ENCODE measurements at places on chromosomes 5 and 9.

DNA sequence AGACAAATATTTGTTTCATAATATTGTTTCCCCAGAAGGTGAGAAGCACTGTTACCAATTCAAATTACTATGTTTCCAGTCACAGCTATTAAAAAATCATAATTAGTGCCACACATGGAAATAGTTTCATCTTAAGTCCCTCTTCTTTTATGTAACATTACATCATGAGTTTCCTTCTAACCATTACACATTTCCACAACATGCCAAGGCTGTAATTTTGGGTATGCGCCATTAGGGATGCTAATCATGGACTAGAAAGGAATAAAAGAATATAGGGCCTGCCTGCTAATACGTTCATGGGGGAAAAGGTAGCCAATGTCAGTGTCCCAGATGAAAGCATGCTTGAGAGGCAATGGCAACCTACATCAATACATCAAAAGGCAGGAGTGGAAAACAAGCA is 142.5 kb upstream of the LPAR1 start:
- DNase-seq = no peak

DNA sequence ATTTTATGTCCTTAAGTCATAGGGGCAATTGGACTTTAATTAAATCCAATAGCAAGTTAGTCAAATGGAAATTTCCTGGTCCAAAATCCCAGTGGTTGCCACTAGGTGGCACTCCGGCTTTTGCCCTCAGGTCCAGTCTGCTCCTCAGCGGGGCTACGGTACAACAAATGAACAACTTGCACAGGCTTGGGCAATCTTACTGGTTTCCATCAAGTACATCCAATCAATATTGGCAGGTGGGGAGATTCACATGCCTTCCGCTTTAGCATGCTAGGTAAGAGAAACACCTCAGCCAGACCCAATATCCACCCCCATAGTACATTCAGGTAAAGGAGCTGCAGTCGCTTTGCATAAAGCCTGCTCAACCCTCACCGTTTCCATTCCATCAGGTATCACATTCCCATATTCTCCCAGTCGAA is 6.3 kb upstream of the MXD3 start:
- DNase-seq = peak; percentile 69

DNA sequence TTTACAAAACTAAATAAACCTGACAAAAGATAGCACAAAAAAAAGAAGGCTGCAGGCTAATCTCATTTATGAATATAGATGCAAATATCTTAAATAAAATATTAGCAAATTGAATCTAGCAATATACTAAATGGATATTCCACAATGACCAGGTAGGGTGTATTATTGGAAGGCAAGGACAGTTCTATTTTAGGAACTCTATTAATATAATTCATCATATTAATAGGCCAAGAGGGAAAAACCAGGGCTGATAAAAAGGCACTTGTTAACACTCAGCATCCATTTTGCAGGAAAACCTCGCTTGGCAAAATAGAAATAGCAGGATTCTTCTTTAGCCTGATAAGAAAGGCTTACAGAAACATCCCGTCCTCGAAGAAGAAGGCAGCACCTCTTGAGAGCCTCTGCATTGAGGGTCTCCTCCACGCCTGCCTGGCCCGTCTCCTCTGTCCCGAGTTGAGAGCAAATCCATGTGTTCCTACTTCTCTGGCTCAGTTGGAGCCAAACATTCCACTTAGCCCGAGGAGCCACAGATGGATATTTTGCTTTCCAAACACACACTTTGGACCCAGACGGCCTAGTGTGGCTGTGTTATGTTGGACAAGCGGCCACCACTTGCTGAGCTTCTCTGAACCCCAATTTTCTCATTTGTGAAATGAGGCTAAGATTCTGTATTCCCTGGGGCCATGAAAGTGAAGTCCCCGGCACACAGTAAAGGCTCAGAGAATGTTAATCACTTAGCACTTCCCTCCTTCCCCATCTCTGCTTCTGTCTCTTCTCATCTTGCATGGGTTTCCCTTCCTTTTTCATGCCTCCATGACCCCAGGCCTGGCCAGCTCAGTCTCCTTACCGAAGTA is 181.8 kb upstream of the MVB12B start:
- no peak for DNase-seq

DNA sequence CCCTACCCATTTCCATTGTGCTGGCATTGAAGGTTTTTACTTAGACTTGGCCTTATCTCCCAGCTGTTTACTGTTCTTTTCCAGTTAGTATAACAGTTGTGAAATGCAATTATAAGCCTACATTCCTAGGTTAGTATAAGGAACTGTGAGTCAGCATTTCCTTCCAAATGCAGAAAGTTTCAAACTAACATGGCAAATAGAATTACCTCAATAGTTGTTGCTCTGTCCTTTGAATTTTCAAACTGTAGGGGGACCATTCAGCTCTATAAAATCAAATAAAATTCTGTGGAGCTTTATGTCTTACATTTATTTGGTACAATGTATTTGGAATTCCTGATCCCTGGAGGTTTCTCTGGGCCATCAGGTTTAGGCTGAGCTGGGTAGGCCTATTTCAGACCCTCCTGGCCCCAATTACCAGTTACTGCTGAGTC is 47.2 kb downstream of the ARHGEF28 start:
- no peak for DNase-seq

GRCh38 chr5:156475182-156476157 is 148.5 kb downstream of the SGCD start:
- DNase-seq = peak; percentile 74

GRCh38 chr9:128374221-128374675 is 3.1 kb downstream of the URM1 start:
- DNase-seq = no peak

DNA sequence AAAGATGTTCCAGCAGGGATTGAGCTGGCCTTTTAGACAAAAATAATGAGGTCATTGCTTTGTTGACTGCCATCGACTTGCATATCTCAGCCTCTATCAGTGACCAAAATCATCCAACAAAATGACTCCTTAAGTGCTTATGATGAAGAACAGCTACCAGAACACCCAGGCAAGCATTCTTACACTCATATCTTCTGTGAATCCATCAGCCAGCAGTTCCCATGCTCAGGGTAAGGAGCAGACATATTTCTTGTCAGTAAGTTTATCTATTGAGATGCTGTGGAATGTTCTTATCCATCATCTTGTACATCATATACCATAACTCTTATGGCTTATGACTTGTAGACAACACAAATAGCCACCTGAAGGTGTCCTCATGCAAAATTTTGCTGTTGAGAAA is 20.2 kb upstream of the SPDL1 start:
- DNase-seq = no peak

- DNase-seq = no peak
These were observed 105.6 kb downstream of the VCAN start for GRCh38 chr5:83577036-83577636.

DNA sequence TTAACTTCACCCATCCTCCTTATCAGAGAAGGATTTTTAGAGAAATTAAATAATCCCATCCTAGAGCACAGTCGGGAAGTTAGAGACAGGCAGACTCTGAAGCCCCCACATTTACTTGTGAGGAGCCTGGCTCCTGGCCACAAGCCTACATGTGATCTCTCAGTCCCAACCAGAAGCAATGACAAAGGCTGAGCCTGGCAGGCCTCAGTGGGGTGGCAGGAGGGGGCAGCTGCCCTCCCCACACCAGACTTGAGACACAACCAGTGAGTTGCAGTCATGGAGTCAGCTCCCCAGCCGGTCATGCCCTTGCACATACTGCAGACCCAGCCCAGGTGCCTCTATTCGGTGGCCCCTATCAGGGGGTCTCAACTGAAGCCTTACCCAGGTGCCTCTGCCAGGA is 11.0 kb downstream of the NAIF1 start:
- no peak for DNase-seq

DNA sequence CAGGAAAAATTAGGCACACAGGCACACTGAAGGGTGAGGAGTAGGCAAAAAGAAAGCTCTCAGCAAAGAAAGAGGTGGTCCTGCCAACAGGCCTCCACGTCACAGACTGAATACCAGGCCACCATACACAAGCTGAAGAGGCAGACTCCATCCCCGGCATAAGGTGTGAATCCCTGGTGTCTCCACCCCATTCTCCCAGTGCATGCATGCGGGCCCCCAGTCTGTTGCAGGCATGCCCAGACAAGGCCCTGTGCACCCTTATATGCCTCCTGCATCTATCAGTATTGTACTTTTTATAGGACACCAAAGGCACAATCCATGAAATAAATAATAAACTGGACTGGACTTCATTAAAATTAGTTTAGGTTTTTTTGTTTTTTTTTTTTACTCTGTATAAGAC is 73.1 kb downstream of the RGMB start:
- no peak for DNase-seq

GRCh38 chr9:5489630-5490490 is 20.5 kb upstream of the PDCD1LG2 start:
- DNase-seq = no peak

DNA sequence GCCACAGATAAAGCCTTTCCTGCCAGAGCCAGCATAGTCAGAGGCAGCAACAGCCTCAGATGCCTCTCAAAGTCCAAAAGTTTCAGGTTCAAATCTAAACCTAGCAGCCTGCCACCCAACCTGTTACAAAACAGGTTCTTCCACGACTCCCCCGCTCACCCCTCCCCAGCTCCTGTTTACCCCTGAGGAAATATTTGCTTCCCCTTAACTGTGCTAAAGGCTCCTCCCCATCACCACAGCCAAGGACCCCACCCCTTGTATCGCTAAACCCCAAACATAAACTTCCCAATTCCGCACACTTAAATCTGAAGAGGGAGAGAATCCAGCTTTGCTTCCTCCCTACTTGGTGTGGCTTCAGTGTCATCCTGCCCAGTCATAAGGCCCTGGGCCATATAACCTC is 15.4 kb upstream of the VDAC1 start:
- no peak for DNase-seq

GRCh38 chr5:142869886-142870285 is 99.7 kb downstream of the ARHGAP26 start:
- DNase-seq = peak; percentile 71

DNA sequence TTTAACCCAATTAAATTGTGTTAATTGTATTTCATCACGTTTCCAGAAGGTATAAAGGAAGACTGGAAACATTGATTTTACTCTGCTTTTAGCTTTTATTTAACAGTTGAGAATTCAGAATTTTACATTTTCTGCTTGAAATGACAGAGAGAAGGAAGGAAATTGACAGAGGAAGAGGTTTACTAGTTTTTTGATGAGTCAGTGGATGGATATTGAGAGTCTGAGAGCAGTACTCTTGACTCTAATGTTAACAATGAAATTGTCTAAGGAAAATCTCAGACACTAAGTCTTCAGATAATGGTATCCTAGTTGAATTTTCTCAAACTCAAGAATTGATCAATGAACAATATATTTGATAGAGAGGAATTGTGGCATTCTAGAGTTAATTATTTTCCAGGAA is 60.6 kb downstream of the IPO11 start:
- DNase-seq = no peak

DNA sequence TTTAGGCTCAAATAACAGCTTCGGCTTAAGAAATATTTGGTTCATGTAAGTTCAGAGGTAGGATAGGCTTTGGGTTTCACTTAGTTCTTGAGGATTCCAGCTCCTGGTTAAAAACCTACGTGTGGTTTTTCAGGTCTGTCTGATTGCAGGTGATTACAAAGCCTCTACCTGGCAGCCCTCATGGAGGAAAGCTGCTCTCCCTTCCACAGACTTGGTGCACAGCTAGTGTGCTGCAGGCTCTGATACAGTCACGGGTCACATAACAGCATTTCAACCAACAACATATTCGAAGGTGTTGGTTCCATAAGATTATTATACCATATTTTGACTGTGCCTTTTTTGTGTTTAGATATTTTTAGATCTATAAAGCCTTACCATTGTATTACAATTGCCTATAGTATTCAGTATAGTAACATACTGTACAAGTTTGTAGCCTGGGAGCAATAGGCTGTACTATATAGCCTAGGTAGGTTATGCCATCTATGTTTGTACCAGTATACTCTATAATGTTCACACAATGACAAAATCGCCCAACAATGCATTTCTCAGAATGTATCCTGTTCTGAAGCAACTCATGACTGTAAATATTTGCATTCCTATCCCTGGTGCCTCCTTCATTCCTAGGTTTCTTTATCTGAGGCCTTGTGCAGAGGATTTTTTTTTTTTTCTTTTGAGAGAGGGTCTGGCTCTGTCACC is 8.0 kb upstream of the DCP2 start:
- no peak for DNase-seq

DNA sequence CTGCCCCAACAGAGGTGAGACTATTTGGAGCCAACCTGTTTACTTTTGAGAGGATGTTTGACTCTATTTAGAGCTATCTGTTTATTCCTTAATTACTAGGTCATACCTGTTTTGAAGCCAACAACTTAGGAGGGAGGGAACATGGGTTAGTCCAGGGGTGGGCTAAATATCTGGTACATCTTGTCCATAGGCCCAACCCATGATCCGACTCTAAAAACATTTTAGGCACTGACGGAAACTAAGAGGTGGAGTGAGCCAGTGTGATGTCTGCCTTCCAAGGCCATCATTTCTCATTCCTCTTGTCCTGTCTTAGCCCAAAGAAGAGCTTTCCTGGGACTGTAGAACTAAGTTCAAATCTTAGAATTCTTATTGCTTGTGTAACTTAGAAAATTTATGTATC is 8.4 kb downstream of the SPINK5 start:
- DNase-seq = no peak

DNA sequence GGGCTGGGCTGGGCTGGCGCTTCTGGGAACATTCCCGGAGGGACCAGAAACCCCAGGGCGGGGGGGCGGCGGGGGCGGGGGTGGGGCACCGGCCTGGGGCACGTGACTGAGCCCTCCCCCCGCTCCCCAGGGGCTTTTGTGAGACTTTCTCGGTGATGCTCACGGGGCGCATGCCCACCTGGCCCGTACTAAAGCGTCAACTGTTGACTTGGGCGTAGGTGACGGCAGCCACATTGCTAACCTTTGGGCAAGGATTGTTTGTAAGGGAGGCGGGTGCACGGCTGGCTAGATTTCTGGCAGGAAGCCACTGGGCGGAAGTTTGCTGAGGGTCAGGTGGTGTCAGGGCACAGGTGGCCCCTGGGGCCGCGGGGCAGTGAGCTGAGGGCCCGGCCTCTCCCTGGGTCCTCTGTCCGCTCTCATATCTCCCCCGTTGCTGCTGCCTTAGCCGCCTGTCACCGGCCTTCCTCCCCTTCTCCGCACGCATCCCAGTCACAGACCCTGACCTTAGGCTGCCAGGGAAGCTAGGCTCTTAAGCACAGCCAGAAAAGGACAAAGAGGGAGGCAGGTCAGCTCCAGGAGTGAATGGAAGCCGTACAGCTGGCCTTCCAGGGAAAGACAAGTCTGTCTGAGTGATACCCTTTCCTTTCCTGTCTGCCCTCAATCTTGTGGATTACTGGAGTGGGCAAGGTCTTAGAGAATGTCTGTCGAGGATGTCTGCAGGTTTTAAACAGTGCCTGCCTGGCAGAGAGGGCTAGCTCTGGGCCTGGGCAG is 812 bp downstream of the CACFD1 start:
- DNase-seq = peak; percentile 76

DNA sequence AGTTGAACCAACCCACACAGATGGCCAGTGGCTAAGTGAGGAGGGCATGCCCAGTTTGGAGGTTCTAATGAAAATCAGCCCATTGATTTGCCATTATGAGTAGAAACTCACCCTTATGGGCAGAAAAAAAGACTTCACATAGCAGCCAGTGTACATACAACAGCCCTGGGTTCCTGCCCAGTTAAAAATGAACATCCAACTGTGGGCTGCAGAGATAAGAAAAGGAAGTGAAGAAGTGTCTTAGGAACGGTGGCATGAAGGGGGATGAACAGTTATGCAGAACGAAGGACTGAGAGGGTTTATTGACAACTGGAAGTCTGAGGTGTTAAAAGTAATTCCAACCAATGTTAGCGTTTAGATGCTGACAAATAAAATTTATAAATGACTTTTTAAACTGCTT is 118.4 kb downstream of the MARCHF3 start:
- DNase-seq = no peak

Data from SJCRH30 (cell line).